ENCODE measurements at places on chromosomes 12 and 14.

GRCh38 chr12:111993292-111994150 lies 19.4 kb downstream of the TMEM116 start:
- no peak for DNase-seq

- no peak for DNase-seq
Observed at GRCh38 chr12:70609203-70609602, 28.0 kb downstream of the PTPRB start.

DNA sequence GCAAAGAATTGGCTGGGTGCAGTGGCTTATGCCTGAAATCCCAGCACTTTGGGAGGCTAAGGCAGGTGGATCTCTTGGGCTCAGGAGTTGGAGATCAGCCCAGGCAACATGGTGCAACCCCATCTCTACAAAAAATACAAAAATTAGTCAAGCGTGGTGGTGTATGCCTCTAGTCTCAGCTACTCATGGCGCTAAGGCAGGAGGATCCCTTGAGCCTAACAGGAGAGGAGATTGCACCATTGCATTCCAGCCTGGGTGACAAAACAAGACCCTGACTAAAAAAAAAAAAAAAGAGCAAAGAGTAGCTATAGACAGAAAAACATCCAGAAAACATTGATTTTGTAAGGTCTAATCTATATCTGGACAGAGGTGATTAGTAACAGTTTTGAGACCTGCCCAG lies 25.0 kb downstream of the KIF21A start:
- no peak for DNase-seq

DNA sequence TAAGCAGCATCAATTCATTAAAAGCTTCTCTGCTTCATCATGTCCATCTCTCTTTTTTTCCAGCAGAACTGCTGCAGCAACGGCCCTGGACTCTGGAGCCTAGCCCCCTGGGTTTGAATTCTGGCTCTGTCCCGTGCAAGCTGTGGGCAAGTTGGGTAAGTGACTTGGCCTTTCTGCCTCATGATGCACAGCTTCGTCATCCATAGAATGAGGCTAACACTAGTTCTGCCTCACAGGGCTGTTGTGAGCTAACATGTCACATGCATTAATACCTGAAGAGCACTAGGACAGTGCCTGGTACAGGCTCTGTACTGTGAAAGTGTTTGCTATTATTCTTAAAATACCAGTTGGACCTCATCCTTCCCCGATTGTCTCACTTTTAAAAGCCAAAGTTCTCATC lies 4.2 kb downstream of the KRT82 start:
- DNase-seq, result no peak

- no peak for DNase-seq
Observed at GRCh38 chr12:133165776-133166175, 15.5 kb upstream of the ZNF268 start.

GRCh38 chr12:65826353-65827171 lies 2.3 kb downstream of the HMGA2 start:
- no peak for DNase-seq
